H7 (cell line): ENCODE measurements at places on chromosomes 7 and 10. TPM values are rescaled to one million over a fixed set of nuclear protein-coding genes. Genes with fewer than 3 reads are reported as not detected.

LIPF gene
- not detected in 2 replicates for total RNA-seq

AVL9 gene
- total RNA-seq: 35.3 and 50.1 TPM in 2 replicates

LRRD1 gene
- total RNA-seq: not detected in 2 replicates

MRPL43 gene
- total RNA-seq: 106 and 107 TPM in 2 replicates

DNA sequence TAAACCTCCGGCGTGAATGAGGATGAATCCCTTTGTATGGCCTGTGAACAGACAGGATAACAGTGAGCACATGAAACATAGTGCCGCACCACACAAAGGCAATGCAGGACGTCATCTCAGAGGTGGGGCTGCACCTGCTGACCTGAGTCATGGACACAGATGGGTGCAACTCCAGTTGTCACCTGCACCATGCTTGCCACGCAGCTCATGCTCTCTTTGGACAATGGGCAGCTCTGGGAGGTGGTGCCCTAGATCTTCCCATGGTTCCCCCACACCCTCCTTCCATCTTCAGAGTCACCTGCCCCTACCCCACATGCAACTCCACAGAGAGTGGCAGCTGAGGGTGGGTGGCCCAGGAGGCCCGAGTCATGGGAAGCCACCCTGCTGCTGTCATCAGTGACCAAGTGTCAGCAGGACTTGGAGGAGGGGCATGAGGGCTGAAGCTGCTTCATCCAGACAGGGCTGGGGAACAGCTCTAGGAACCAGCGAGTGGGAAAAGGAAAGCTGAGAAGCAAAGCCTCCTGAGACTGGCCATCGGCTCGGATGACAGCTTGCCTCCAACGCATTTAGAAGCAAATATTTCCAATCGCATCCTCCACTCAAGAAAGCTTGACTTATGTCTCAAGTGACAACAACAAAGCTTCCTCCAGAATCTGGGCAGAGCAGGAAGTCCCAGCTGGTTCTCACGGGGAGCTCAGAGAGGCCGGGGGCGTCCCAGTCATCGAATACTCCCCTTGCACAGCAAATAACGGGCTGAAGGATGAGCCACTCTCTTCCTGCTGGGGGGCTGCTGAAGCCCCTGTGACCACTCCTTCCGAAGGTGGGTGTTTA is 27.1 kb downstream of the VIPR2 start:
- no peak for DNase-seq

DNA sequence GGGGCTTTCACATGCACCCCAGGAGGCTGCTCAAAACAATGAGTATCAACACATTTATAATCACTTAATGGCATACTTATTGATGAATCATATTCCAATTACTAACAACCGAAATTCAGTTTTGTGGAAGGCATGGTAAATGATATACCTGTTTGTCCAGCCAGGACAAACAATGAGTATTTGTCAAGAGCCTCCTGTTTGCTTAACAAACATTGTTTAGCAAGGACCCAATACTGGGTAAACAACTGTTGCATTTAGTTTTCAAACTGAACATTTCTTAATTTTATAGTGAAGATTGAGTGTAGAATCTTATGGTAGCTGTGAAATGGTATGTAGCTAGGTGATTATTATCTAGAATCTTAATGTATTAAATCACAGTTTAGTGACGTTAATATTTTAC is 473.7 kb downstream of the ATRNL1 start:
- no peak for DNase-seq
